ENCODE measurements at places on chromosomes 11 and 22.

DNA sequence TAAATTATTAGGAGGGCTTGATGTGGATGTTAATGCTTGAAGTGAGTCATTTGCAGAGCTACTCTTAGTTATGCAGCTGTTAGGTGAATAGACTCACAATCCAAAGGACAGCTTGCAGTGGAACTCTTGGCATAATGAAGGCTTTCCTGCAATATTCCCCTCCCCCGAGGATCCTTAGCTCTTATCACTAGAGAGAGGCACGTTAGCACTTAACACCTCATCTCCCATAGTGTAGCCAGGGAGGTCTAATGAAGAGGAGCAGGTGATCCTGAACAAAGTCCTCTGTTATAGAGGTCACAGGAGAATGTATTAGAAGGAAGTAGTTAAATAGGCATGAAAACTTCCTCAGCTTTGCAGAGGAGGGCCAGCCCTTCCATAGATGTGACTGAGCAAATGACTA is 919.2 kb upstream of the FAT3 start:
- no peak for DNase-seq

DNA sequence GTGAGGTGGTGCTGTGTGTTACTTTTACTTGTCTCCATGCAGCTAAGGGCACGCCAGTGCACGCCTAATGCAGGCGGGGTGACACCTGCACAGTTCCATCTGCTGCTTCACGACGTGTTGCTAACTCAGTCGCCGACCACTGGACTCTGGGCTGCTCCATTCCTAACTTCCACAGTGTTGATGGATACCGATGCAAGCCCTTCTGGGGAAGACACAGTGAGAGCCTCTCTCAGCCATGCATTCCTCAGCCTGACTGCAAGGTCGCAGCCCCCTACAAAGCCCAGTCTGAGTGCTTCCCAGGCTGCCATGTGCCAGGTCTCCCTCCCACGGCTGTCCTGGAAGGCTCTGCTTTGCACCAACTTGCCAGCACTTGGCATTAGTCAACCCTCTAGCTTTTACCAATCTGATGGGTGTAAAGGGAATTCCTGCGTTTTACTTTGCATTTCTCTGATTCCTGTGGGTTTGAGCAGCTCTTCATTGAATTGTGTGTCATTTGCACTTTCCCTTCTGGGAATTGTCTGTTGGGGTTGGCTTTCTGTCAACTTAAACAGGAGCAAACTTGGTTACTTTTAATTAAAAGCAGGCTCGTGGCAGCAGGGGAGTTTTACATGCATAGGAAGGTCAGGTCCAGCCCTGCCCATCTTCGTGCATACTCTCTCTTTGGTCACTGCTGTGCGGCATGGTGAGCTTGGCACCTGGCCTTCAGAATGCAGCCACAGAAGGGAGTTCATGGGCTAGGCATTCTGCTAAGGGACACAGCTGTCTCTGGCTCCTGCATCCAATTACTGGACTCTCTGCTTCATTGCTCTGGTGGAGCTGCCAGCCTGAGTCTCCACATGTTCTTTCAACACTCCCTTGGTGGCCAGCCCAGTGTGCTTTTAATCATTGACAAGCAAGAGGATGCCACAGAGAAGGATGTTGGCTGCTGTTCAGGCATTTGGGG is 34.6 kb upstream of the SHANK2 start:
- DNase-seq: no peak

GRCh38 chr11:74453373-74453975 is 13.9 kb downstream of the KCNE3 start:
- peak; percentile 32 for DNase-seq

DNA sequence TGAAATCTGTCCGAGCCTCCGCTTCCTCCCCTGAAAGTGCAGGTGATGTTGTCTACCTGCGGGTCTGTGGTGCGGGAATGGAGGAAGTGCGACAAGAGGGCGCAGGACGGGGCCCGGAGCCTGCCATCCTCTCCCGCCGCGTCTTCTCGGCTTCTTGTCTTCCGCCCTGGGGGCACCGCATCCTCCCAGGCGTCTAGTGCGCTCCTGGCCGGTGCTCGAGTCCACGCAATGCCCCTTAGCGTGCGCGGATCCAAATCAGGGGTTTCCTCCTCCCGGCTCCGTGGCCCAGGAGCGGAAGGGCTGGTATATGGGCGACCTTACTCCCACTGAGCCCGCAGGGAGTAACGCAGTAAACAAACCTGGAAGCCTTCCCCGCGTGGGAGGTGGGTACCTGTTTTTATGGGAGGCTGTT is 405 bp downstream of the SFI1 start:
- DNase-seq: no peak

DNA sequence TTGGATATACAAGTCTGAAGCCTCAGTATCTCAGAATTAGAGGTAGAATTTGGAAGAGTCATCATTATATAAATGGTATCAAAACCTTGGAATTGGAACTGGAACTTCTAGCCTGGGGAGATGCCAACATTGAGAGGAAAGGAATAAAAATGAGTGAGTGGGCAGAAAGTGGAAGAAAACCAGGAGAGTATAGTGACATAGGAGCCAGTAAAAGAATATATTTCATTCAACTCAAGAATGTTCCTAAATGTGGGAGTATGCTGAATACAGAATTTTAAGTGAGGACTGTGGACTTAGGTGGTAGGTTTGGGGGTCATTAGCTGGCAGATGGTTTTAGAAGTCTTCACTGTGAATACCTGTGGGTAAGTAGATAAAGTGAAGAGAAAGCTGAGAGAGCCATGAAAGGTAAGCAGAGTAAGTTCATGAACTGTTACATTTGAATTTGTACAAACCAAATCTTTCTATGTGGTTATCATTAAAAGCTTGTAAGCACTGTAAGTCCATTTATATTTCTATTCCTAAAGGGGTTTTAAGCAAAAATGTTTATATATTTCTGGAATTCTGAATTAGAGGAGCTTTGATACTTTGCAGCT is 60.2 kb downstream of the PDHX start:
- no peak for DNase-seq

GRCh38 chr11:7688238-7688826 is 15.0 kb upstream of the CYB5R2 start:
- DNase-seq: no peak

DNA sequence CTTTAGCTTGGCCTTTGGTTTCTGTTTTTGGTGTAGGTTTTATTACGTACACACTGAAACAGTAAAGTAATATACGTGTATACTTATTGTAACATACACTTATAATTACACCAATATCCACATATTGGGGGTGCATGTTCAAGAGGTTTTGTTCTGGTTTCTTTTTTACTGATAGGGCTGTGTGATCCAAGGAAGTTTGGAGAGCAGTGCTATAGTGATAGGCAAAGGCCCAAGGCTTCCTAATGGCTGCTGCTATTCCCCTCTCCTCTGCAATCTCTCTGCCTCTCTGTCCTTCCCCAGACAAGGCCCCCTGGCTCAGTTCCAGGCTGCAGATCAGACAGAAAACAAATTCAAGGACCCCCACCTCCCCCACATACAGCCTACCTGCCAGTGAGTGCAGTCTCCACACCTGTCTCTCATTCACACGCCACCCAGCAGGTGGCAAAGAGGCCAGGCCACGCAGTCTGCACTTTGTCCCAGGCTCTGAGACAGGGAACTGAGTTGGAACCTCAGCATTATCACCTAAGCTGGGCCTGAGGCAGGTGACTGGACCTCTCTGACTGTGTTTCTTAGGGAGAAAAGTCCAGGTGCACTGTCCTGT is 15.1 kb downstream of the TMEM184B start:
- no peak for DNase-seq

DNA sequence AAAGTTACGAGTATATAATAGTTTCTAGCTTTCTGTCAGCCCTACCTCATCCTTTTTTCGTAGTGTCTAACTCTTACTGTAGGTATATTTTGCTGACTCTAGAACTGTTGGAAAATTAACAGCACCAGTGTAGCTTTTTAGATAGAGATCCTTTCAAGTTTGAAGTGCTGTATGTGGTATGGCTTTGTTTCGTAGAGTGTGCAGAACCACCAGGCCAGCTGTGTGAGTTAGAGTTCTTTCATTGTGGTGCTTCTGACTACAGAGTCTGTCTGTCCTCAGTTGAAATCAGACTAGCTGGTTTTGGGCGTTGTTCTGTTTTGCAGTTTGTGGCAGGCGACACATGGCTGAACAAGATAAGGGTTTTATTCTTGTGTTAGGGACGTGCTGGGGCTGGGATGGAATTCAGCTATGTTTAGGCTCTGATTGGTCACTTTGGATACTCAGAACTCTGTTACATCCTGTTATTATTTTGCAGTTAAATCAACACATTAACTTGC is 3.2 kb downstream of the ARHGEF12 start:
- DNase-seq: no peak

- DNase-seq: no peak
These were observed 63.5 kb downstream of the ENDOD1 start for GRCh38 chr11:95152876-95153856.

DNA sequence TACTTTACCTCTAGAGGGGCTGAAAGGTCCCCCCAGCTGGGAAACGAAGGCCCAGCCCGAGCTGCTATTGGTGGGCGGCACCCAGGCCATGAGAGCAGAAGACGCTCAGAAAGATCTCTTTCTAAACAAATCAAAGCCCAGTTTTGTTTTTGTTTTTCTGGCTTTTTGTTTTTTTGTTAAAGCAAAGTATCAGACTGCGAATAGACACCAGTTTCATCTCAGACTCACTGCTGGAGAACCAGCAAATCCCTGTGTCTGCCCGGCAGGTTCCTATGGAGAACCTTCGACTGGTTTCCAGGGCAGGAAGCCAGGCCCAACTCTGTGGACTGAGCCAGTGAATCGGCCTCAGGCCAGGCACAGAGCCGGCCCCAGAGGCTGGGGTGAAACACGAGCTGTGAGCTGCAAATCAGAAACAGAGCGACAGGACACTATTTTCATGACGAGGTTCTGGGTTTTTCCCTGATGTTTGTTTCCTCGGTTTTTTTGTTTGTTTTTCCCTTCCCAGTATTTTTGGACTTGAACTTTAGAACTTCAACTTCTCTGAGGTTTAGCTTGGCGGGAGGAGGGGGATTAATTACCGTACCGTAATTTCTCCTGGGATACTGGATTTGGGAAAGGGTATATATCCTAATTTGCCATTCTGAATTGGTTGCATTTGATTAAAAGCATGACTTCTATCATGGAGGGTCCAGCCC is 16.0 kb upstream of the B4GALNT4 start:
- DNase-seq: no peak

- DNase-seq: no peak
These were observed 594 bp downstream of the NRXN2 start for GRCh38 chr11:64722141-64723065.

DNA sequence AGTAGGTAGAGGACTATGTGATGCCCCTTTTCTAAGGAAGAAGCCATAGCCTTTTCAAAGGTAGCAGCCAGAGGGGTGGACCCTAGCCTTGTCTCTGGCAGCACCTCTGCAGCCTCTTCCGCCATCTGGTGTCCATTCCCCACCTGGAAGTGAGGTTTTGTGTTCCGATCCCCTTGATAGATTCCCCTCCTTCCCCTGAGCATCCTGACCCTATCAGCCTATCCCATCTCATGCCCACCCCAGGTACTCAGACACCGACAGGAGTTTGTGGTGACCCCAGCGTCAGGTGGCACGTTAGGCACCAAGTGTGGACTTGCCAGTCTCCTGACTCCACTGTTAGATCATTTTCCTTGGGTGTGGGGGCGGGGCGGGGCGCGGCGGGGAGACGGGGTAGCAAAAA is 398 bp upstream of the FAM89B start:
- no peak for DNase-seq

- no peak for DNase-seq
These were observed 12.0 kb downstream of the ETS1 start for GRCh38 chr11:128575174-128575960.

- peak; percentile 52 for DNase-seq
These were observed 75.3 kb downstream of the FBLN1 start for GRCh38 chr22:45577746-45578523.

DNA sequence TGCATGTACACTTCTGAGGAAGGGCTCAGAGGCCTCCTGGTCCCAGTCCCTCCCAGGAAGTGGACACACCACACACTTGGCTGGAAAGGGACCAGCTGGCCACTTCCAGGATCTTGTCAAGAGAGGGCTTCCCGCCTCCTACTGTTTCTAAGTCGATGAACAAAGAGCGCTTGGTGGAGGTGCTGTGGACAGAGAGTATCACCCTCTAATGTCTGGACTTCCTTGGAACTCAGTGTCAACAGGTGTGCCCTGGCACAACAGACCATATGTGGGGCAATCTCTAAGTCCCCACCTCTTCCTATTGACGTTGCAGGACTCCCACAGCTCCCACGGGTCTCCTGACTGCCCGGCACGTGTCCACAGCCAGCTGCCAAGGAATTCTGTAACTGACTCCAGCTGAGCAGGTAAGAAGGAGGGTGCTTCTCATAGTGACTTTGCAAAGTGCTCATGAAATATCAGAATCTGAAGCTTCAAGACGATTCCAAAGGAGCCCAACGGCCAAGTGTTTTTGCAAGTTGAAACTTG is 16.1 kb downstream of the POU2AF1 start:
- no peak for DNase-seq

DNA sequence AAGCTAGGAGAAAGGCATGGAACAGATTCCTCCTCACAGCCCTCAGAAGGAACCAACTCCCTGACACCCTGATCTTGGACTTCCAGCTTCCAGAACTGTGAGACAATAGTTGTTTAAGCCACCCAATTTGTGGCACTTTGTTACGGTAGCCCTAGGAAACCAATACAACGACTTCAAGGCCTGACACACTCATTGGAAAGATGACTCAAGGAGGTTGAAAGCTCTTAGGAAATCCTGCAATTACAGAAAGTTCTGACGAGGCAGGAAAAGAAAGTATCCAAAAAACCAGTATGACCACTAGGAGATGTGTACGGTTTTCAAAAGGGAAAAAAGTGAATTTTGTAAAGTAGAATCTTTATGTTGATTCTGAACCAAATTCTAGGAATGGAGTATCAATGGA is 161.4 kb downstream of the SWAP70 start:
- no peak for DNase-seq

- no peak for DNase-seq
These were observed 58.2 kb upstream of the PRSS23 start for GRCh38 chr11:86741839-86742805.

GRCh38 chr11:92484570-92484969 is 260.0 kb downstream of the FAT3 start:
- no peak for DNase-seq

DNA sequence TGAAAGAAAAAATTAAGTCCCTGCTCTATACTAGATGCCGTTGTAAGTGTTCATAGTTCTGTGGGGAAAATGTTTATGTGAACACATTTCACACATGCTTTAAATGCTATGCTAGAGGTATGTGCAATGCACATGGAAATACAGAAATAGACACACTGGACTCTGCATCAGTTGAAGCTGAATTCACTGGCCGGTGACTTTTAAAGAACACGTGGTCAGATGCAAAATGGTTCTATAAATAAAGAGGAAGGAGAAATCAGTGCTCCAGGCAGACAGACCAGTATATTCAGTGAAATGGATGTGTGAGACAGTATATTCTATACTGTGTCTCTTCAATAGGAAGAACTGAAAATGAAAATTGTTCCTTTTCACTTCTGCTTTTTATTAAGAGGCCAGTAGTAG is 29.9 kb downstream of the TRPC6 start:
- no peak for DNase-seq

- DNase-seq: no peak
These were observed 105.1 kb upstream of the B3GAT1 start for GRCh38 chr11:134517115-134517514.
